ENCODE measurements at places on chromosomes 16 and 17.

- peaks cover 12% of the 10 kb centered on the region for H3K4me1 ChIP-seq
- DNase-seq = no peak
- H3K27ac ChIP-seq = no peak overlapping the region
- H3K4me3 ChIP-seq = no peak overlapping the region
- peaks cover 15% of the 10 kb centered on the region for H3K27me3 ChIP-seq
Observed at GRCh38 chr17:76872221-76872873, 4.1 kb downstream of the MGAT5B start.

GRCh38 chr17:42201458-42201772, 7.1 kb upstream of the GHDC start:
- H3K27ac ChIP-seq = no peak overlapping the region
- DNase-seq = no peak
- H3K4me3 ChIP-seq = no peak overlapping the region

DNA sequence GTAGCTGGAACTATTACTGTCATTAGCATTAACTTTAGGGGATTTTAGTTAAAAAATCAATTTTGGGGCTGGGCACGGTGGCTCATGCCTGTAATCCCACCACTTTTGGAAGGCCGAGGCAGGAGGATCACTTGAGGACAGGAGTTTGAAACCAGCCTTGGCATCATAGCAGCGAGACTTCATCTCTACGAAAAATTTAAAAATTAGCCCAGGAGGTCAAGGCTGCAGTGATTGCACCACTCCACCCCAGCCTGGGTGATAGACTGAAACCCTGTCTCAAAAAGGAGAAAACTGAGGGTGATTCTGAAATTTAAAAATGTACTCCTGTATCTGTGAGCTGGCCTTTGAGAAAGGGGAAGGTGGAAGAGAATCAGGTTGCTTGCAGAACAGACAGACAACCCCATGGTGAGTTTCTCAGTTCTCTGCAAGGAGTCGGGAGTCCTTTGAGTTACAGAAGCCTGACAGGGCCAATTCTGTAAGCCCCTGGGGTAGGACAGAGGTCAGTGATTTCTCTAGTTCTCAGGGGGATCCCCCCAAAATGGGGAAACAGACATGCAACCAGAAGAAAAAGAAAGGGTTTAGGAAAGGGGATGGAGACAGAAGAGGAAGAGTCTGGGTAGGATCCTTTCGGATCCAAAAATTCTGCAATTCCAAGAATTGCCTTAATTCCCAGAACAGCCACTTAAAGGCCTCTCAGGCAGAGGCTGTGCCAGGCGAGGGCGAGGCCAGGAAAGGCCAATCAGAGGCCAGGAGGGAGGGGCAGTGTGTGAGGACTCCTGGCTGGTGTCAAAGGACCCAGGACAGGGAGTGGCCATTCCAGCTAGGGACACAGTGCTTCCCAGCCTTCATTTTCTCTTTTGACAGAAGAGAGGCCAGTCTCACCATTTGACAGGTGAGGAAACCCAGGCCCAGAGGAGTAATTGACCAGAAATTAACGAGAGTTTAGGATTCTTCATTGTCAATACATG, 6.7 kb downstream of the NUPR1 start:
- H3K36me3 ChIP-seq = peaks cover 25% of the 10 kb centered on the region
- peaks cover 6% of the 10 kb centered on the region for H3K4me1 ChIP-seq
- H3K27me3 ChIP-seq = no peaks in the 10 kb centered on the region

DNA sequence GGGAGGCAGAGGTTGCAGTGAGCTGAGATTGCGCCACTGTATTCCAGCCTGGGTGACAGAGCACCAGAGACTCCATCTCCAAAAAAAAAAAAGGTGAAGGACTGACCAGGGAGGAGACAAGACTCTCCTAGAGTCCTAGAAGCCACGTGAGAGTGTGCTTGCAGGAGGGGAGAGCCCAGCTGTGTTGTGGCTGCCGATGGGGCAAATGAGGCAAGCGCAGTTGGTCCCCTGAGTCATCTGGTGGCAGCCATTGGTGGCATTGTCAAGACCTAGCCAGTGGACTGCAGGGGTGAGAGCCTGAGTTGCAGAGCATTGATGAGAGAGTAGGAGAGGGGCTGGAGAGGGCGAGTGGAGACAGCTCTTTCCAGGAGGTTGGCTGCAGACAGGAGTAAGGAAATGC, 278.0 kb downstream of the SNX29 start:
- H3K4me1 ChIP-seq = no peaks in the 10 kb centered on the region
- H3K4me3 ChIP-seq = no peak overlapping the region
- no peak overlapping the region for H3K27ac ChIP-seq

DNA sequence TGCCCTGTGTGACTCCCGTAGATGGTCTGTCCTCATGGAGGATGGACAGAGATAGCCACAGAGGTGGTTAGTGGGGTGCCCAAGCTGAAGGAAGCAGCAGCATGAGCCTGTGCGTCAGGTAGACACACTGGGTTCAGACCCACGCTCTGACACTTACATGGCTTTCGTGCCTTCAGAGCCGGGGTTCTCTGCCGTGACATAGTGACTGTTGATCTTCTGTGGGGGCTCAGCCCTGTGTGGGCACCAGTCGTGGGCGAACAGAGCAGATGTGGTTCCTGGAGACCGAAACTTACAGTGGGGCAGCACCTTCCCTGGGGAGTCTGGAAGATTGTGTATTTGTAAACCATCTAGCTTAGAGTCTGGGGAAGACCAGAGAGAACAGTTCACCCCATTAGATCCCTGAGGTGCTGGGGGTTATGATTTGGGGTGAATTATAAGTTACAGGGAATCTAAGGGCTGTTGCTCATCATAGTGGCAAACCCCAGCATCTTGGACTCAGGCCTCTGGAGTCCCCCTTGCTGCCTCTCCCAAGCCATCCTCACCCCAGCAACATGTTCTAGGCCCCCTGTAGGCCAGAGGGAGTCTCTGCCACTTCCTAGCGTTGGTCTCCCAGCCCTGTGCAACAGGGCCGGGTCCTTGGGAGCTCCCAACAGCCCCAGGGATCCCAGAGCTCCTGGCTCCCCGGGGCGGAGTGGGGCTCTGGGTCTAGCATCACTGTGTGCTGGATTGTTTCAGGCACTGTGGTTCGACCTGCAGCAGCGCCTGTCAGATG, 28.6 kb downstream of the NECAB2 start:
- no peaks in the 10 kb centered on the region for H3K27me3 ChIP-seq
- no peaks in the 10 kb centered on the region for H3K36me3 ChIP-seq
- no peaks in the 10 kb centered on the region for H3K4me1 ChIP-seq
- H3K4me3 ChIP-seq = no peak overlapping the region
- DNase-seq = no peak

DNA sequence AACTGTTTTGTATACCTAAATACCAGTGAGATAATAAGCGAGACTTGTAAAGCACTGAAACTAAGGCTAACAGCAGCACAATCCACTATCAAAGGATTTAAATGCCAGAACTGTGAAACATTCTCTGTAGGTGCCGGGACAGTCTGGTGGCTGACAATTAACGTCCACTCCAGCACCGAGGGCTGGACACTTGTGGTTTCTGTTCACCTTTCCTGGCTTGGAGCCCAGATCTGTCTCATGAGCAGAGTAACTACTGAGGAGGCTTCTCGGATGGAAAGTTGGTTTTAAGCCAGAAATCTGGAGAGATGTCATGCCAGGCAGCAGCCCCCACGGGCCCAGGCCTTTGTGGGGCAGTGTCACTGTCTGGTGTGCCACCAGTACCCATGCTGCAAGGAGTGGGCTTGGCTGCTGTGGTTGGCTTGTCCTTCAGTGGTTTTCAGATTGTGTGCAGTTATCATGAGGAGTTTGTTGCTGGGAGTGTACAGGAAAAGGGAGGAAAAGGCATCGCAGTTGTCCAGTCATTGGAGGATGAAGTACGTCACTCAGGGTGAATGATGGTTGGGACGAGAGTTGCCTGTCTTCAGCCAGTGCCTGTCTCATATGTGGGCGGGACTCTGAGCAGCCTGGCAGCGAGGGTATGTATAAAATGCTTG, 35.5 kb downstream of the UBN1 start:
- no peaks in the 10 kb centered on the region for H3K27me3 ChIP-seq
- peaks cover 82% of the 10 kb centered on the region for H3K36me3 ChIP-seq
- H3K4me3 ChIP-seq = no peak overlapping the region
- H3K4me1 ChIP-seq = no peaks in the 10 kb centered on the region
- no peak for DNase-seq
- H3K27ac ChIP-seq = no peak overlapping the region

GRCh38 chr16:27317320-27317719, 3.5 kb downstream of the IL4R start:
- H3K27me3 ChIP-seq = no peaks in the 10 kb centered on the region
- peaks cover 23% of the 10 kb centered on the region for H3K4me1 ChIP-seq

DNA sequence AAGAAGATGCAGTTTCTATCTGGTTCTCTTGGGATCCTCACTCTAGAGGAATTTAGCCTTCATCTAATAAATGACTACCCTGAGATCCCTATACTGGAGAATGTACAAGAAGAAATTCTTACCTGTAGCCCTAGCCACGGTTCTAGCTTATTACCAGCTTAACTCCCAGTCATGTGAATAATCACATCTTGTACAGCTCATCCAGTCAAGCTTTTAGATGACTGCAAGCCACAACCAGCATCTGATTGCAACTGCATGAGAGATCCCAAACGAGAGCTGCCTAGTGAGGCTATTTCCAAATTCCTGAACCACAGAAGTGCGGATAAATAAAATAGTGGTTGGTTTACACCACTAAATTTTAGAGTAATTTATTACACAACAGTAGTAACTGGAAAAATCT, 196.0 kb upstream of the CPHXL start:
- no peaks in the 10 kb centered on the region for H3K4me1 ChIP-seq
- no peaks in the 10 kb centered on the region for H3K36me3 ChIP-seq
- H3K27ac ChIP-seq = no peak overlapping the region
- DNase-seq = no peak

- no peak overlapping the region for H3K27ac ChIP-seq
- H3K36me3 ChIP-seq = no peaks in the 10 kb centered on the region
- H3K4me1 ChIP-seq = no peaks in the 10 kb centered on the region
- H3K4me3 ChIP-seq = no peak overlapping the region
- DNase-seq = no peak
- no peaks in the 10 kb centered on the region for H3K27me3 ChIP-seq
Observed at GRCh38 chr16:47970291-47970931, 185.4 kb downstream of the ABCC12 start.

GRCh38 chr17:41012326-41013120, 3.6 kb upstream of the KRTAP3-1 start:
- no peak overlapping the region for H3K27ac ChIP-seq
- no peak overlapping the region for H3K4me3 ChIP-seq
- DNase-seq = no peak
- no peaks in the 10 kb centered on the region for H3K4me1 ChIP-seq
- no peaks in the 10 kb centered on the region for H3K36me3 ChIP-seq
- no peaks in the 10 kb centered on the region for H3K27me3 ChIP-seq

DNA sequence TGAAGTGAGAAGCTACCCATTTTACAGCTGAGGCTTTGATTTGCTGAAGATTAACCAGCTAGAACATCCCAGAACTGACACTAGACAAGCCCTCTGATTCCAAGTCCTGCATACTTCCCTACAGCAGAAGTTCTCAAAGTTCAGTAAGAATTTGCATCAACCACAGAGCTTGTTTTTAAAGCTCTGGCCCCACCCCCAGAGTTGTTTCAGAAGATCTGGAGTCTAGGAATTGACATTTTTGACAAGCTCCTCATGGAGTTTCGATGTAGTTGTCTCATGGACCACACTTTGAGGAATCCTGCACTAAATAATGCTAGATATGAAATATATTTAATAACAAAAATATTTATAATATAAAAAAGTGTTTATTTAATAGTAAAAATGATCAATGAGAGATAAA, 120.3 kb upstream of the ADAMTS18 start:
- H3K27ac ChIP-seq = no peak overlapping the region
- H3K4me1 ChIP-seq = no peaks in the 10 kb centered on the region
- no peaks in the 10 kb centered on the region for H3K27me3 ChIP-seq

- no peak overlapping the region for H3K4me3 ChIP-seq
- H3K36me3 ChIP-seq = no peaks in the 10 kb centered on the region
- no peak overlapping the region for H3K27ac ChIP-seq
- no peaks in the 10 kb centered on the region for H3K4me1 ChIP-seq
- no peaks in the 10 kb centered on the region for H3K27me3 ChIP-seq
- no peak for DNase-seq
Observed at GRCh38 chr17:33628500-33629346, 335.6 kb upstream of the ASIC2 start.
